ENCODE measurements at places on chromosomes 3 and 15.

DNA sequence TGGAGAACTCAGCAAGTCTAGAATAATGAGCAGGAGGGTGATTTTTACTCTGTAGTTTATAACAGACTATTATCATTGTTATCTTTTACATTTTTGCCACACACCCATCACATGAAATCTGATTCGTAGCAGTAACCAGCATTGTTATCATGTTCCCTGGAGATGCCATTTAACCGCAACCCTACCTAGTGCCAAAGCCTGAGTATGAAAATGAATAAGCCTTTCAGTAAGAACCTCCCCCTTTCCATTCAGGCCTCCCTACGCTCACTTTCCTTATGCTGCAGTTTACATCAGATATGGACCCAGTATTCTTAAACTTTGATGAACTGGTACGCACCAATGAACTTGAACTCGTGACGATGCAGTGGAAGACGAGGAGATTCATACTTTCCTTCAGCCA is 158.7 kb upstream of the SPRED1 start:
- DNase-seq, result no peak

GRCh38 chr3:101042996-101043686 is 49.9 kb upstream of the ABI3BP start:
- no peak for DNase-seq

- no peak for DNase-seq
Measured at GRCh38 chr3:151558661-151559060, 97.8 kb upstream of the IGSF10 start.

DNA sequence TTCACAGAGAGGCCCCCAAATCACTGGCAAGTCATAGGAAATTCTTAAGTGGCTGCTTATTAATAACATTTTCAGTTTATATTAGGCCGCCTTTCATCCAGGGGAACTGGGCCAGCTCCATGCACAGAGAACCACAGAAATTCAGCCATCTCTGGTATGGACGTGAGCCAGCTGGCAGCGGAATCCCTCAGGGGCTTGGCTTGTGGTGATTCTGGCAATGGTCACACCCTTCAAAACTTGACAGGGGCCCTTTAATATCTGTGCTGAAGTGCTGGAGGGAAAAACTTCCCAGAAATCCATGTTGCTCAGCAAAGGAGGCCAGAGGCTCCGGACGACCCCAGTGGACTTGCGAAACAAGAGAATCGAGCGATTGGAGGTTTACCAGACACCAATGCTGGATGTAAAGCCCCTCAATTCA is 11.3 kb downstream of the PRICKLE2 start:
- DNase-seq, result no peak
